ENCODE measurements at places on chromosomes 13 and 19.

DNA sequence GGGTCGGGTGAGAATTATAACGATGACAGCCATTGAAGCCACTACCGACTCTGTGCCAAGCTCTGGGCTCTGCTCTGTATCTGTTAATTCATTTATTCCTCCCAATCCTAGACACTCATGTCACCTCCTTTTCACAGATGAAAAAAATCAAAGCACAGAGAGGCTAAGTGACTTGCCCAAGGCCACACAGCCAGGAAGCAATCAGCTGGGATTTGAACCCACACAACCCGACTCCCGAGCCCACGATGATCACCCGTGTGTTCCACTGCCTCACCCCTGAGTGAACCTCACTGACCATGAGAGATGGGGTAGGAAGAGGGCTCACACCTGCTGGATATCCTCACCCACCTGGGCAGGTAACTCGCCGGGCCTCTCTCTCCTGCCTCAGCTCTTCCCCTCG is 40.1 kb downstream of the ZNF473 start:
- no peak for DNase-seq

GRCh38 chr19:4016486-4016885 is 8.9 kb downstream of the PIAS4 start:
- no peak for DNase-seq

- DNase-seq = no peak
Measured at GRCh38 chr19:42178791-42179674, 38.4 kb downstream of the DEDD2 start.

- no peak for DNase-seq
Measured at GRCh38 chr13:109698779-109699178, 87.6 kb downstream of the IRS2 start.

- no peak for DNase-seq
Measured at GRCh38 chr19:6723738-6724137, 3.3 kb upstream of the C3 start.

- no peak for DNase-seq
Measured at GRCh38 chr13:59750860-59751259, 412.9 kb downstream of the DIAPH3 start.

Data from activated naive CD4-positive, alpha-beta T cell (primary cell).